NCI-H2081 (cell line): ENCODE measurements at places on chromosomes 11 and 22.

- peak; percentile 21 for DNase-seq
These were observed 17.4 kb upstream of the ETS1 start for GRCh38 chr11:128604723-128605122.

DNA sequence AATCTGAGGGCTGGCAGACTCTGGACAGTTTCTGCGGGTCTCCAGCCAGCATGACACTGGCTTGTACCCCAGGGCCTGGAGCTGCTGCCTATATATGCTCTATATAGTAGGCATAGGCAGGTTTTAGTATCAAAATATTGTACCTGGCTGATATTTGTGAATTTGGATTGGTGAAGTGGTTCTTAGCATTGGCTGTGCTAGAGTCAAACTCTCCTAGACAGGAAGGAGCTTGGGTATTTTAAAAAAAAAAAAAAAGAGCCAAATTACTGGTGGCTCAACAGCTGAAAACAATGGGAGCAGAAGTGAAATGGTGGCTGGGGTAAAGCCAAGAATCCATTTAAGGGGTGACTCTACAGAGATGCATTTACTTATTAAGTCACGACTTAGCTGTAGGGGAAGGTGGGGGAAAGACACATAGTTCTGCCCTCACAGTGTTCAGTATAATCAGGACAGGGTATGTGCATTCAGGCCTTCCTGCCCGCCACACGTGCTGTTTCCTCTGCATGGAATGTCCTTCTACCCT lies 11.0 kb upstream of the MTFP1 start:
- DNase-seq = no peak

GRCh38 chr11:112734207-112734606 lies 227.0 kb upstream of the NCAM1 start:
- DNase-seq = no peak

- DNase-seq = no peak
These were observed 17.7 kb downstream of the APLP2 start for GRCh38 chr11:130087294-130087926.

GRCh38 chr11:69442807-69443137 lies 38.7 kb upstream of the LINC01488 start:
- no peak for DNase-seq

DNA sequence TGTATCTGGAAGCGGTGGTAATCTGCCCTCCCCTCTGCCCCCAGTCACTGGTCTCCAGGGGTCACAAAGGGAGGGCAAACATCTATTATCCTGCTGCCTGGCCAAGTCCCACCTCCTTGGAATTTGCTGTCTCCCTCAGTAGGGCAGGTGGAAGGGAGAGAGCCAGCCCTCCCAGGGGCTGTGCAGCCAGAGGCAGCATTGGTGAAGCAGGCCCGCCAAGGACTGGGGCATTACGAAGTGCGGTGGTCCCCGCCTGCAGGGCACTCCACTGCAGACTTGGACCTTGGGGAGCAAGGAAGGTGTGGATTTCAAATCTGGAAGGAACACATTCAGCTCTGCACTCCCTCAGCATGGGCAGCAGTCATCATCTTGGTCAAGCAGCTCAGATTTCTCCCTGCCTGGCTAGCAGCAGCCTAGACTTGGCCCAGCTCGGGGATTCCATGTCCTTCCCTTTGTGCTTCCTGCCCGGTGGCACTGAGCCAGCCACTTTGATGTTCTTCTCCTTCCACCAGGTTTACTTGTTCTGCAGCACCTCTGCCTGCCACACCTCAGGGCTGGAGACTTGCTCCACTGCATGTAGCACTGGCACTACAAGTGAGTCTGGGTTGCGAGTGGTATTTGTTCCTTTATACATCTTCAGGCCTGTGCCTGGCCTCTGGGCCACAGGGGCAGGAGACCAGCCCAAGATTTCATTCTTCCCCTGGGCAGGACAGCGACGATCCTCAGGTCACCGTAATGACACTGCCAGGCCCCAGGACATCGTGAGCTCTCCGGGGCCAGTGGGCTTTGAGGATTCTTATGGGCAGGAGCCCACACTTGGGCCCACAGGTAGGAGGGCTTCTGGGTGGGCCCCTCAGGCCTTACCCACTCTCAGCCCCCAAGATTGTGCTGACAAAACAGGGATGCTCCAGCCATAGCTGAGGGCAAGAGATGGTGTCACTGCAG lies 7.4 kb downstream of the ZP1 start:
- DNase-seq = no peak

DNA sequence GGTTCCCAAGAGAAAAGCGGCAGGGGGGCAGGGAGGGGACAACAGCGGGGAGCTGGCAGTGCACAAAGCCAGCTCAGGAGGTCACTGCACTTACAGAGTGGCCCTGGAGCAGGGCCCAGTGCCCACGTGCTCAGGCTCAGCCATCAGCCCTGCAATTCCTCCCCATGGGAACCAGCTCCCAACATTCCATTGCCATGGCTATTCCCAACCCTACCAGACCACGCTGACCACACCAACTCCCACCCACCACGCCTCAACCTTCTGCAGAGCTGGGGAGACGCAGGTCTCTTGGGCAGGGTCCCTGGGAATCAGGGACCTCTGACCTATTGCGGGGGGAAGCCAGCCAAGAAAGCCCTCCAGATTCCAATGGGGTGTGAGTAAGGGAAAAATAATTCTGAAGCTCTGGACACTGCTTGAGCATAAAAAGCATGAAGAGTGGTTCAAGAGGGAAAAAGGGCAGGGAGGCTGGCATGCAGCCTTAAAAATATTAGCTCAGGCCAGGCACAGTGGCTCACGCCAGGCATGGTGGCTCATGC lies 38.3 kb upstream of the TFIP11 start:
- no peak for DNase-seq

DNA sequence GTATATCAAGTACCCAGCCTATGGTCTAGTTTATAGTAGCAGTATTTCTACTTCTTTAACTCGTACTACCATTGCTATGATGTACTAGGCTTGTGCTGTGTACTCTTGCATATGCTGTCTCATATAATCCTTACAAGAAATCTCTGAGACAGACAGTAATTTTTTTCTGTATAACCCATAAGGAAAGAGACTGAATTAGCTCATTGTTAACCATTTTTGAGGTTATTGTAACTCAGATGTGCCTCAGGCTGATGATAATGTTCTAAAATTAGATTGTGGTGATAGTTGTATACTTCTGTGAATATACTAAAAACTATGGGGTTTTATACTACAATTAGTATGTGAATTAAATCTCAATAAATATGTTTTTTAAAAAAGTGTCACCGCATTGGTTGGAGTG lies 112.2 kb upstream of the RRM1 start:
- no peak for DNase-seq

GRCh38 chr11:118343981-118344515 lies at the start of gene CD3G:
Gene CD3G (plus strand): TSS chr11:118344344. CDS start chr11:118344424, 80 bp downstream.
- DNase-seq = no peak

- no peak for DNase-seq
These were observed 31.7 kb upstream of the TEF start for GRCh38 chr22:41350087-41350486.
